ENCODE measurements at places on chromosomes 5 and 9. TPM values are rescaled to one million over a fixed set of nuclear protein-coding genes. Genes with fewer than 3 reads are reported as not detected.

The PLAC8L1 gene
- not detected for total RNA-seq

The TEK gene
- total RNA-seq = 4.0 TPM

The NUTM2F gene
- total RNA-seq = not detected

The ADGRD2 gene
- not detected for total RNA-seq

The NUP155 gene
- total RNA-seq = 86.7 TPM

The ZNF879 gene
- total RNA-seq = not detected

The ZDHHC11B gene
- total RNA-seq = not detected

DNA sequence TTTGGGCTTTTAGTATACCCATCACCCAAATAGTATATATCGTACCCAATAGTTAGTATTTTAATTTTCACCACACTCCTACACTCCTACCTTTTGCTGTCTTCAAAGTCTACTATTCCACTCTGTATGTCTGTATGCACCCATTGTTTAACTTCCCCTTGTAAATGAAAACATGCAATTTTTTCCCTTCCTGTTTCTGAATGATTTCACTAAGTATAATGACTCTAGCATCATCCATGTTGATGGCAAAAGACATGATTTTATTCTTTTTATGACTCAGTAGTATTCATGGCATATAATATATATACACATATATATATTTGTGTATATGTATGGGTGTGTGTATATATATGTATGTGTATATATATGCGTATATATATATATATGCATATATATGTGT, 63.1 kb upstream of the FAM174A start:
- H3K27ac ChIP-seq = no peak overlapping the region
- no peak overlapping the region for H3K4me3 ChIP-seq
- H3K27me3 ChIP-seq = no peaks in the 10 kb centered on the region

- H3K27me3 ChIP-seq = no peaks in the 10 kb centered on the region
- no peak for DNase-seq
- H3K4me1 ChIP-seq = peaks cover 15% of the 10 kb centered on the region
- H3K4me3 ChIP-seq = no peak overlapping the region
These were observed 61.2 kb upstream of the SLC25A51 start for GRCh38 chr9:37965116-37965515.

DNA sequence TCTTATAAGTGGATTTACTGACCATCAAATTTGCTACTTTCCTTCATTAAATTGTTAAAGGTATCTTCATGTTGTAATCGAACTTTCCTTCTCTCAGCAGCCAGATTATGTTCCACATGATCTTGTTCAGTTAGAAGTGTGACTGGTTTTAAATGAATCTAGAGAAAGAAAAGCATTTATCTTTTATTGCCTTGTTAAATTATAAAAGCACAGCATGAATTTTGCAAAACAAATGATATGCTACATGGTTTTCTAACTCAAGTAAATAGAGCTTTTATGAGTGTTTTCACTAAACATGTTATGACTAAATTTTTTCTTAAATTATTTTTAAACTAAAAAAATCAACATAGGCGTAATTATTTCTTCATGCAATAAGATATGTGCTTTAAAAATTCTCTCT, 34.1 kb downstream of the ACOT12 start:
- no peak overlapping the region for H3K4me3 ChIP-seq
- no peak overlapping the region for H3K27ac ChIP-seq
- DNase-seq = no peak
- H3K4me1 ChIP-seq = no peaks in the 10 kb centered on the region
- H3K27me3 ChIP-seq = 0 out of 2 replicates have a peak, but pooled peaks cover 2% of the 10 kb centered on the region

GRCh38 chr9:16396389-16396788, 474.1 kb downstream of the BNC2 start:
- no peak overlapping the region for H3K27ac ChIP-seq
- no peaks in the 10 kb centered on the region for H3K4me1 ChIP-seq
- no peaks in the 10 kb centered on the region for H3K27me3 ChIP-seq
- no peak for DNase-seq
- H3K36me3 ChIP-seq = no peaks in the 10 kb centered on the region
- H3K4me3 ChIP-seq = no peak overlapping the region

- H3K4me1 ChIP-seq = no peaks in the 10 kb centered on the region
- no peaks in the 10 kb centered on the region for H3K36me3 ChIP-seq
These were observed 103.5 kb upstream of the SIMC1 start for GRCh38 chr5:176134529-176135223.

DNA sequence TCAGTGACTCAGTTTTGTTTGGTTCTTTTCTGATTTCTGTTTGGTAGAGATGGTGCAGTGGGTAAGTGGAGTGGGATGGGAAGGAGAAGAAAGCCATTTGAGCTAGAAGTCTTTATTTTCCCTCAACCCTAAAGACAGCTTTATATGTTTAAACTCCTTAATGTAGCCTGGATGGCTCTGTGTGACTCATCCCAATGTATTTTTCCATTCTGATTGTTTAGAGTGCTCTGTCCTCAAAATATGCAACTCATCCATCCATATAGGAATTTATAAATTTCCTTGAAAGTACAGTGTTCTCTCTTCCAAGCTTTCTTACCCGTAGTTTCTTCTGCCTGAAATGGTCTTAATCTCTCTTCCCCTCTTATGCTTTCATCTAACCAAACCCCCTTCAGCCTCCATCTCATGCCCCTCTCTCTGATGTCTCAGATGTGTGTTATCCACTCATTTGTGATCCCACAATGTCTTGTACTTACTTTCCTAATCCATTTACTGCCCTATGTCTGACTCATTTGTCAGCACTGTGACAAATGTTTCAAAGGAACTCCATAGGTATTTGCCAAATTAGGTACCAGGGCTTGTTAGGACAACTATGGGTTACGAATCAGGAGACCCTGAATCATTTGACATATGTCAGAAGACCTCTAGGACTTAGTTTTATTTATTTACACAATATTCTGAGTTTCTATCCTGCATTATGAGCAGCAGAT, 217.5 kb upstream of the SGCD start:
- no peak for DNase-seq
- H3K27ac ChIP-seq = no peak overlapping the region
- H3K36me3 ChIP-seq = no peaks in the 10 kb centered on the region
- no peak overlapping the region for H3K4me3 ChIP-seq
- H3K4me1 ChIP-seq = no peaks in the 10 kb centered on the region
- H3K27me3 ChIP-seq = no peaks in the 10 kb centered on the region

DNA sequence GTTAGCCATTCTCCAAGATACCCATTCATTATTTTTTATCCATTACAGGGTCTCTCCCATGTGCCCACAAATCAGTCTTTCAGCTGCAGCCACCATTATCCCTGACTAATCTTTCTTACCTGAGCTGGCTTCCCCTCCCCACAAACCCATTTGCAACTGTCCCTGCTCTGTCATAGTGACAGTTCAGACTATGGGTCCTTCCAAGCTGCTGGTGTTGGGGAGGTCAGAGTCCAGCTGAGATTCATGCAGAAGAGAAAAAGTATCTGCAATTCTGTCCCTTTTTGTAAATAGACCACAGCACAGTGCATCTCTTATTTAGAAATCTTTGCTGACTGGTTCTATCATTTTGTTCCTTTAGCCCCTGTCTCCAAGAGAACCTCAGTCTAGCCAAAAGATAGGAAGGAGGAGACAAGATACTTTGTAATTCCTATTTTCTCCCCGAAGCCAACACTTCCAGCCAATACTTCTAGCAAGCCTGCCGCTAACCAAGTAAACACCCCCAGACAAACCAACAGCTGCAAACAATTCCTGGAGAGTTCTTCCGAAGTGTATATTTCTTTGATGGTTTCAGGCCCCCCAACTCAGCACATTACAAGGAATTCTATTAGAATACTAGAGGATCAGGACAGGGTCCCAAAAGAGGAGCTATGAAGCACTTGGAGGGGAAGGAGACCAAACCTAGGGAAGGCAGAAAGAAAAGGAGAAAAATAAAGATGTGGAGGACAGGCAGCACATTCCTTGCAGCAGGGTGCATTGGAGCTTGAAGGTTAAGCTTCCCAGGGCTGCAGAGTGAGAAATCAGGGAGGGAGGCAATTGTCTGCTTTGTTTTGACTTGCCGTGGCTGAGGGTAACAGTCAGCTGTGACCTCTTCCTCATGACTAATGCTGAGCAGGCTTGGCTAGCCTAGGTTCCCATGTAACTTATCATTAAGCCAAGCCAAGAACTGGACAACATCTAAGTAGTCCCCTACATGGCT, 148.5 kb downstream of the SGCD start:
- H3K36me3 ChIP-seq = no peaks in the 10 kb centered on the region
- H3K4me3 ChIP-seq = no peak overlapping the region

- no peak overlapping the region for H3K4me3 ChIP-seq
- H3K27ac ChIP-seq = no peak overlapping the region
- H3K27me3 ChIP-seq = no peaks in the 10 kb centered on the region
- no peaks in the 10 kb centered on the region for H3K36me3 ChIP-seq
- H3K4me1 ChIP-seq = peaks cover 13% of the 10 kb centered on the region
These were observed 285.3 kb downstream of the SLF1 start for GRCh38 chr5:94903726-94904125.

DNA sequence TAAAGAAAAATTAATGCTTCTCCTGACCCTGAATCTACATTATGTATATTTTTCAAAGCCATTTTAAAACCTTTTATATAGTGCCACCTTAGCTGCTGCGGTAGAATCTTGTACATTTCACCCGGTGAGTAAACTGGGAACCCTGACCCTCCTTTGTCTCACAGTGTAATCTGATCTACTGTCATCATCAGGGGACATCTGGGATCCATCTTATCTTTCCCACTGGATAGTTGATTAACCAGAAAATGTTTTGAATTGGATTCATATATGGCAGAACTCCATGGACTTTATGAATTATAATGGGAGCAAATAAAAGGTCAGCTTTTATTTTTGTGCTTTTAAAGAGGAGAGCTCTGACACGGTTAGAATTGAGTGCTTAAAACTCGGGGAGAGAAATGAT, 95.0 kb downstream of the ADAMTSL1 start:
- no peaks in the 10 kb centered on the region for H3K36me3 ChIP-seq
- H3K4me3 ChIP-seq = no peak overlapping the region

DNA sequence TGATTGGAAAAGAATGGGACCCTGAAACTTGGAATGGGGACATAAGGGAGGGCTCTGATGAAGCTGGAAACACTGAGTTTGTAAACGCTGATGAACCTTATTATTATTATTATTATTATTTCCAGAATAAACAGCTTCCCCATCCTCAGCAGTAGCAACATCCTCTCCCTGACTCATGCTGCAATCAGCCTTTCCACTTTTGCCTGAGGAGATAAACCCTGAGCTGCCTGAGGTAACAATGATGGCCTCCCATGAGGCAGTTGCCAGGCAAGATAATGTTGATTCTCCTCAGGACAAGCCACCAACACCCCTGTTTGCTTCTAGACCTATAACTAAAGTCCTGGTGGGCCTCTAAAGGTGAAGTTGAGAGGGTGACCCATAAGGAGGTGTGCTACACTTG, 139.2 kb upstream of the ATP10B start:
- no peak overlapping the region for H3K27ac ChIP-seq
- no peaks in the 10 kb centered on the region for H3K4me1 ChIP-seq
- no peaks in the 10 kb centered on the region for H3K36me3 ChIP-seq
- H3K4me3 ChIP-seq = no peak overlapping the region

DNA sequence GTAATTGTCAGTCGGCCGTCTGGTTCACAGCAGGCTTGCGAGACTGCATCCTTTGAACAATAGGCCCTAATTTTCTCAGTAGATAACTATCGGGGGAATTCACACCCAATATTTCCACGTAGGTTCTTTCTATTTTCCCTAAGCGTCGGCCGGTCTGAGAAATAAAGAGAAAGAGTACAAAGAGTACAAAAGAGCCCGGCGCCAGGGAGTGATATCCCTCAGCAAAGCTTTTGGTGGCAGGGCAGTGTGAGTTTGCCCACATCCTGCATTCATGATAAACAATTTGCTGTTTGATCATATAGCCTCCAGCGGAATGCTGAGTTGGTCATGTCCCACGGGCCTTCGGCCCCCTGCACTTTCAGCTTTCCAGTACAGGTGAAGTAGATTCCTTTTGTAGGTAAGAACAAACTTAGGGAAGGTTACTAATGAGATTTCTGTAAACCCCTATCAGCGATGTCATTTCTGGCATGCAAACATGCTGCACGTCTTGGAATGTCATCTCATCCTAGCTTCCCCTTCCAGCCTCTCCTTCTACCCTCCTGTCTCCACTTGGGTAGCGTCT, 4.7 kb upstream of the PTGR1 start:
- no peaks in the 10 kb centered on the region for H3K27me3 ChIP-seq
- H3K4me3 ChIP-seq = no peak overlapping the region
- no peak overlapping the region for H3K27ac ChIP-seq
- H3K36me3 ChIP-seq = no peaks in the 10 kb centered on the region

- no peak overlapping the region for H3K27ac ChIP-seq
- H3K4me1 ChIP-seq = no peaks in the 10 kb centered on the region
- H3K27me3 ChIP-seq = no peaks in the 10 kb centered on the region
- no peaks in the 10 kb centered on the region for H3K36me3 ChIP-seq
- H3K4me3 ChIP-seq = no peak overlapping the region
- DNase-seq = no peak
These were observed 559.9 kb downstream of the PTPRD start for GRCh38 chr9:10052916-10053315.

GRCh38 chr5:38613490-38613889, 57.0 kb upstream of the LIFR start:
- H3K4me1 ChIP-seq = peaks cover 13% of the 10 kb centered on the region
- no peaks in the 10 kb centered on the region for H3K27me3 ChIP-seq
- H3K36me3 ChIP-seq = no peaks in the 10 kb centered on the region
- no peak overlapping the region for H3K27ac ChIP-seq
- H3K4me3 ChIP-seq = no peak overlapping the region

GRCh38 chr9:64773491-64773931, 511.5 kb downstream of the FOXD4L5 start:
- no peaks in the 10 kb centered on the region for H3K4me1 ChIP-seq
- H3K36me3 ChIP-seq = no peaks in the 10 kb centered on the region
- H3K4me3 ChIP-seq = no peak overlapping the region
- no peaks in the 10 kb centered on the region for H3K27me3 ChIP-seq
- no peak overlapping the region for H3K27ac ChIP-seq

- no peak overlapping the region for H3K4me3 ChIP-seq
- H3K4me1 ChIP-seq = 0 out of 2 replicates have a peak, but pooled peaks cover 3% of the 10 kb centered on the region
- no peaks in the 10 kb centered on the region for H3K36me3 ChIP-seq
- DNase-seq = no peak
- no peaks in the 10 kb centered on the region for H3K27me3 ChIP-seq
These were observed 72.2 kb upstream of the FAM169A start for GRCh38 chr5:74938250-74938933.

DNA sequence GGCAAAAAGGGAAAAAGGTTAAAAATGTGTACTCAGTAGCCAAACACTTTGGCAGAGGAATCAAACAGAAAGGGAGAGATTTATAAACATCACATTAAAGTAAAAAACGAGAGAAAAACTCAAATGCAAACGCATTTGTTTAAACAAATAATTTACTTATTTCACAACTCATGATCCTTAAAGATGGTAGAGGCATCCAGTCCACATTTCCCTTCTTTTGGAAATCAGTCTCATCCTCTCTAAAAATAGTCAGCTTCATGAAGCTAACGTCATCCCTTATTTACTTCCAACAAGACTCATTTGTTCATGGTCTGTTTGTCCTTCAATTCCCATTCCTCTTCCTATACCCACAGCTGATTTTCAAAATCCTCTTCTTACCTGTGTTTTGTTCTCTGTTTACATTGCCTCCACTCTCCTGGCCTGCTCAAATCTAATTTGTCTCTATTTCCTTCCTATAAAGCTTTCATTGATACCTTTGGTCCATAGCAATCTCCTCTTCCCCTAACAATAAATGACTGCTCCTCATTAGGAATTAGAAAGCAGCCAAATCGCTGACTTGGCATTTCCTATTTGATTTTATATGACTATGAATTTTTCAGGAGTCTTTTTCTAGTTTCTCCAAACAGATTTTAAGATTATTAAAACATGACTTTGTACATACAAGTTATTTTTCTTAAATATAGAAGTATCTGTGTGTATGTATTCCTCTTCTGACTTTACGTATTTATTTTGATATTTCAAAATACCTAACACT, 805.3 kb downstream of the TLE1 start:
- H3K36me3 ChIP-seq = no peaks in the 10 kb centered on the region
- H3K4me3 ChIP-seq = no peak overlapping the region

GRCh38 chr5:174410716-174411478, 313.5 kb upstream of the MSX2 start:
- no peaks in the 10 kb centered on the region for H3K36me3 ChIP-seq
- DNase-seq = no peak
- no peaks in the 10 kb centered on the region for H3K4me1 ChIP-seq
- no peak overlapping the region for H3K27ac ChIP-seq
